ENCODE measurements at places on chromosomes 2 and 18.

DNA sequence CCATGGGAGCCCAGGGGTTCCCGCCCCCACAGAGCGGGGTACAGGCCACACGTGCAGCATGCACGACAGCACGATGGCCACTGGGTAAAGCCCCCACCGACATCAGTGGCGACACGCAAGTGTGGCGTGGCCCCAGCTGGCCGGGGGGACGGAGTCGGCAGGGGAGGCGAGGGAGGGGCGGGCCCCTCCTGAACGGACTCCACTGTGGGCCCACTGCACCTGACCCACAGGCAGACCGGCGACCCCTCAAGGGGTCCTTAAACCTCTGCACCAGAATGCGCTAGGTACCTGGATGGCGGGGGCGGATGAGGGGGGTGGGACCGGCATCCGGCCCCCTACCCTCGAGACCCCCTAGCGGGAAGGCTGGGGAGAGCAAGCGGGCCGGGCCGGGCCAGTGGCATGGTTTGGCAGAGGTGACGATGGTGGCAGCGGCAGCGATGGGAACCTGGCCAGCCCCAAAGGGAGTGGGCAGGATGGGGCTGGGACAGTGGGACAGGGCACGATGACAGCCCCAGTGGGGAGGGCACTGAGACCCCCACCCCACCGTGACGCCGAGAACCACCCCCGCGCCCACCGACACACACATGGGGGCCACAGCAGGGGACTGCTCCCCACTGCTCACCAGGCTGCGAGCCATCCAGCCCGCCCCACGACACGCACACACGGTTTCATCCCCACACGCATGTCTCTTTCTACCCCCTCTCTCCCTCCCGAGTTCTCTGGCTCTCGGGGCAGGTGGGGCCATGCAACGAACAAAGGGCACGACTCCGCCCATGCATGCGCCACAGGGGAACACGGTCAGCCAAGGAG, 91.9 kb upstream of the ANKRD30BL start:
- no peak for DNase-seq

GRCh38 chr2:168348076-168348475, 100.7 kb upstream of the STK39 start:
- DNase-seq: no peak

DNA sequence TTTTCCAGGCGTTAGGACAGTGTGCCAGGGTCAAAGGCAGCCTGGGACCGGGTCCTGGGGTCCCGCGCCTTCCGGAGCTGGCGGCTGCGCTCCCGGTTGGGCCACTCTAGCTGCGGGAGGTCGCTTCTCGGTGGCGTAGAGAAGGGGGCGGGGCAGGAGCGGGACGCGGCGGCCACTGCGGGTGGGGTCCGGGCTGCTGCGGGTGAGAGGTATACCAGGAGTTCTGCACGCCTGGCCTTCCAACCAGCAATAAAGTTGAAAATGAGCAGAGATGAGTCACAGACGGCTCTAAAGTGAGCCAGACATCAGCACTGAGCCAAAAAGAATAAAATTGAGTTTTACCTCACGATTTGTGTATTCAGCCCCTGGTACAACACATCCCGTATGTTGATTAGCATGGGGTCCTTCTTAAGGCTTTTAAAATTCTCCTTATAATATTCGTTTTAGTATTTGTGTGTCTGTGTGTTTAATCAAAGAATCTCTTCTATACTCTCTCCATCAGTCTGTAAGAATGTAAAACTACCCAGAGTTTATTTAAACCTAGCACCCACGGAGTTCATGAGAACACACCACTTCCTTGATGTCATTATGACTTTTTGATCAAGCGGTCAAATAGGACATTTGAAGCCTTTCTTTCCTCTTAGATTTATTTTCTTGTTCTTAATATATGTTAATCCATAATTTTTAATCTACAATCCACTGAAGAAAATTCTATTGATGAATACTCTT, at the start of gene C1GALT1C1L:
Gene C1GALT1C1L, minus strand, starts transcription at position 108 of the 729 bp plus-strand sequence. Its CDS starts 107 bp downstream, at position 1.
- DNase-seq: peak; percentile 13

DNA sequence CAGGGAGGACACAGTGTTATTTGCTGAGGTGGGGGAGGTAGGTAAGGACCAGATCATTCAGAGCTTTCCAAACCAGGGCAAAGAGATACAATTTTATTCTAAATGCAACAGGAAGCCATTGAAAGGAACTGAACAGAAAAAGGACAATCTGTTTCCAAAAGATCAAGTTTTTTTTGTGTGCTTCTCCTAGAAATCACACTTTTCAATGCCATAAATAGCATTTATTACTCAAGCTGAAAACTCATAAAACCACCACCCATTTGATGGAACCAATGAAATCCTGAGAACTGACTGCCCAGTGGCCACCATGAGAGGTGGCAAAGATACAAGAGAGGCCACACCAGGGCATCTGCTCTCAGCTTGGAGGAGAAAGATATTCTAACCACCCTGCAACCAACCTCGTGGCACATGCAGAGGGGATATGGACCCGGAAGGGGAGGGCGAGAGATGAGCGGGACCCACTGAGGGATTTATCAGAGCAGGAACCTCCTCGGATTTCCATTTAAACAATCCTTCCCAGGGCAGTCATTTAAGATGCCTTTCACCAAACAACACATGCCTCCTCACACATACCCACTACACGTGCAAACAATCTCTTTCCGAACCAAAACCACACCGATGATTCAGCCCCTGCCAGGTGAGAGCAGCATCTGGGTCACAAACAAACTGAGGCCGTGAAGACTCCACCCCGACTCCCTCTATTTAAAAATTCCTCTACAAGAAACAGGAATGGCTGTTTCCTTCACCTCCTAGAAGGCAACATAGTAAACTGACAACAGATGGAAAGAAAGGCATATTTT, 8.8 kb downstream of the CYB5A start:
- DNase-seq: no peak

GRCh38 chr2:227817850-227818674, 4.4 kb downstream of the CCL20 start:
- DNase-seq: peak; percentile 100

GRCh38 chr18:6639305-6639704, 90.2 kb upstream of the ARHGAP28 start:
- DNase-seq: no peak

GRCh38 chr2:30268296-30268871, 37.0 kb downstream of the LBH start:
- DNase-seq: no peak

Data from fibroblast of skin of left biceps (primary cell).